DMS153 (cell line): ENCODE measurements at places on chromosomes 2 and 18.

DNA sequence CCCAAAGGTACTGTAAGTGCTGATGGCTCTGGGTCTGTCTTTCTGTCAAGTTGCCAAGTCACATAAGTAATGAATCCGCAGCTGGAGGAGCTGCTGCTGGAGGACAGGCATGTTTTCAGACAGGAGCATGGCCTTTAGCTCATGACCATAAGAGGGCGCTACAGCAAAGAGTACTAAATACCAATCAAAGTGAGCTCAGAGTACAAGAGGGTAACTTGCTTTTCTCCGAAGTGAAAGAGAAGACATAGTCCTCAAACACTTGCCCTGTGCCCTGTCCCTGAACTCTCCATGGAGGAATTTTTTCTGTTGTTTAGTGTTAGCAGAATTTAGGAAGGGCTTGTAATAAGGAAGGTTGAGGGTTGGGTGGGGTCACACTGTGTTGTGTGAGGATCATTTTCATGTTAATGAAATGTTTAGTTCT lies 58.0 kb upstream of the EML6 start:
- DNase-seq, result peak; percentile 8

- DNase-seq, result no peak
Observed at GRCh38 chr2:43333656-43334144, 107.3 kb upstream of the ZFP36L2 start.

GRCh38 chr2:64751286-64752260 lies 97.9 kb upstream of the SERTAD2 start:
- peak; percentile 56 for DNase-seq

- no peak for DNase-seq
Observed at GRCh38 chr2:169520896-169521295, 11.4 kb downstream of the KLHL41 start.

DNA sequence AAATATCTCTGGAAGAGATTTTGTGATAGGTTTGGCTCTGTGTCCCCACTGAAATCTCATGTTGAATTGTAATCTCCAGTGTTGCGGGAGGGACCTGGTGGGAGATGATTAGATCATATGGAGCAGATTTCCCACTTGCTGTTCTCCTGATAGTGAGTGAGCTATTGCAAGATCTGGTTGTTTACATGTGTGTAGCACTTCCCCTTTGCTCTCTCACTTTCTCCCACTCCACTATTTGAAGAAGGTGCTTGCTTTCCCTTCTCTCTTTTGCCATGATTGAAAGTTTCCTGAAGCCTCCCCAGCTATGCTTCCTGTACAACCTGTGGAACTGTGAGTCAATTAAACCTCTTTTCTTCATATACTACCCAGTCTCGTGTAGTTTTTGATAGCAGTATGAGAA lies 97.0 kb upstream of the FN1 start:
- no peak for DNase-seq

GRCh38 chr2:111668274-111668616 lies 215.7 kb downstream of the ANAPC1 start:
- DNase-seq, result no peak

DNA sequence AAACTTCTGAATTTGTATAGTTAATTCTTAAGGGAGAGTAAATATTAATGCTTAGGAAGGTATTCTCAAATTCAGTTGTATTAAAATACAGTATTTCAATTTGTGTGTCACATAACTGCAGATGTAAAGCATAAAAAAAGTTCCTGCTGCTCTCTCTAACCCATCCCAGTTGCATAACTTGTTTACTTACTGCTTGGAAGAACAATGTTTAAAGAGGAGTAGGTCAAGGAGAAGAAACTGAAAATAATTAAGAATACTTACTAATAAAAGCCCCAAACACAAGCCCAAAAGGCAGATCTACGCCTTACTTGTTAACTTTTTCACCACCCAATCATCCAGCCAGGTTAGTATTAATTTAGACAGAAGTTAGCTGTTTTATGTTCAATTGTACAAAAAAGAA lies 81.2 kb downstream of the ORC4 start:
- DNase-seq, result no peak
